Right lung (tissue), 10 donors: ENCODE measurements at places on chromosomes 4 and X.

GRCh38 chrX:12814420-12814819, 23.2 kb downstream of the PRPS2 start:
- DNase-seq = peak; percentile 34

- no peak for DNase-seq
These were observed 147.4 kb upstream of the RPS6KA3 start for GRCh38 chrX:20414066-20414465.

DNA sequence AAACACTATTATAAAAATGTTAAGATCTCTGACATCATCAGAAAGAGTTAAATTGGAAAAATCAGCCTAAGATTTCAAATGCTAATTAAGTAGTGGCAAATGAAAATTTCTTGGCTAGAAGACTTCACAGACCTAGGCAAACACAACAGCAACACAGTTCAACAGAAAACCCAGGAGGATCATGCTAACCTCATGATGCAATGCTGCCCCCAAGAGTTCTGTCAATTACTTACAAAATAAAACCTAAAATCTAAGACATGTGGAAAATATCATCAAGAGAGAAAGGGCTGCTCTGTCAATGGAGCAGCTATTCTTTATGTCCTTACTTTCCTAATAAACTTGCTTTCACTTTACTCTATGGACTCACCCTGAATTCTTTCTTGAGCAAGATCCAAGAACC, 21.0 kb downstream of the S100G start:
- peak; percentile 15 for DNase-seq

GRCh38 chrX:74340051-74340450, 36.1 kb downstream of the ZCCHC13 start:
- DNase-seq = no peak
